ENCODE measurements at places on chromosomes 11 and 22. TPM values are rescaled to one million over a fixed set of nuclear protein-coding genes. Genes with fewer than 3 reads are reported as not detected.

The OR56A5 gene
- total RNA-seq = not detected

The TRIM51 gene
- total RNA-seq = not detected

The MYO18B gene
- 119 TPM for total RNA-seq

The GTSE1 gene
- 0.63 TPM for total RNA-seq

The ADAMTS8 gene
- total RNA-seq = 7.8 TPM

The TMEM191C gene
- total RNA-seq = 1.3 TPM

- no peaks in the 10 kb centered on the region for H3K27me3 ChIP-seq
- H3K36me3 ChIP-seq = no peaks in the 10 kb centered on the region
- H3K27ac ChIP-seq = no peak overlapping the region
- no peak overlapping the region for H3K4me3 ChIP-seq
- no peaks in the 10 kb centered on the region for H3K4me1 ChIP-seq
- no peak for DNase-seq
Measured at GRCh38 chr11:130763087-130763980, 152.9 kb downstream of the SNX19 start.

DNA sequence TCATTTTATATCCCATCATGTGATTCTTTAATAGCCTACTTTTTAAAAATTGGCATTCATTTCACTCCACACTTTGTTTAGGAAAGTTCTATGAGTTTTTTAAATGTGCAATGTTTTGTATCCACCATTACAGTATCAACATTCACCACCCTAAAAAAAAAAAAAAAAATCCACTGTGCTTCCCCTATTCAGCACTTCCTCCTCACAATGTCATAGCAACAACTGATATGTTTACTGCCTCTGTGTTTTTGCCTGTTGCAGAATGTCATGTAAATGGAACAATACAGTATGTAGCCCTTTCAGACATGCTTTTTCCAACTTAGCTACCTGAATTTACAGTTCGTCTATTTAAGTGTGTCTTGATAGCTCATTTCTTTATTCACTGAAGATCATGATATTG, 754.2 kb downstream of the FAM181B start:
- H3K27ac ChIP-seq = no peak overlapping the region
- H3K36me3 ChIP-seq = no peaks in the 10 kb centered on the region
- no peak overlapping the region for H3K4me3 ChIP-seq
- H3K27me3 ChIP-seq = no peaks in the 10 kb centered on the region

- no peaks in the 10 kb centered on the region for H3K27me3 ChIP-seq
- DNase-seq = no peak
- H3K36me3 ChIP-seq = no peaks in the 10 kb centered on the region
- no peak overlapping the region for H3K4me3 ChIP-seq
Measured at GRCh38 chr11:46570790-46571398, 22.9 kb downstream of the AMBRA1 start.

DNA sequence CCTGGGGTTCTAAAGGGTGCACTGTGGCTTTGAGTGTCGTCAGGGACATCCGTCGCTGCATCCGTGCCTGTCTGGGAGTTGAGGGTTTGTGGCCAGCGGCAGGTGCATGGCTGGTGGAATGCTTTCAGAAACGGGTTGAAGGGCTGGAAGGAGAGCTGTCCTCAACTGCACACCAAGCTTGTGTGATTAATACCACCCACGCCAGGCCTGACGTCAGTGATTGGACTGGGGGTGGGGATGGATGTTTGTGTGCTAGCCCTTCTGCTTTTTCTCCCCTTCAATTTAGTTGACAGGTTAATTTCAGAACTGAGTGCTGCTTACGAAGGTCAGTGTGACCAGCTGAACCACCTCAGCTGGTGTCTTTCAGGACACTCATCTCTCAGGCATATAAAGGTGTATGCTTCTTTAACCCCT, 3.2 kb upstream of the GAB2 start:
- H3K36me3 ChIP-seq = no peaks in the 10 kb centered on the region
- H3K4me1 ChIP-seq = peaks cover 35% of the 10 kb centered on the region
- peak overlapping the region; percentile 13 for H3K4me3 ChIP-seq
- DNase-seq = peak; percentile 88
- peak overlapping the region; percentile 94 for H3K27ac ChIP-seq

DNA sequence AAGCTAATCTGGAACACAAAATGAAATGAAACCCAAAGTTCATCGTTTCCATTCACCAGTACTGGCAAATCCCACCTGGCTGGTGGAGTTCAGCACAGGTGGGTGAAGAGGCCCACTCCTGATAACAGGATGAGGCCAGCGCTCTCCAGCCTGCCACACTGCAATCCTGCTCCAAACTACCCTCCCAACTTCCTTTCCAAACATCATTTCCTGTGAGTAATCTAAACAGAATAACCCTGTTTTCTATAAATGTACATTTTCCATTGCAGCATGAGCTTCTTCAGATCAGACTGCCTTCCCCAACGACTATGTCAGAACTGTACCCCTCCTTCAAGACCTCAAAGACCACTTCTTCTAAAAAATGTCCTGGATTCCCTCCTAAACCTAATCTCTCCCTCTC, 15.9 kb upstream of the NFRKB start:
- peaks cover 35% of the 10 kb centered on the region for H3K36me3 ChIP-seq
- H3K4me1 ChIP-seq = no peaks in the 10 kb centered on the region
- H3K4me3 ChIP-seq = no peak overlapping the region
- DNase-seq = no peak
- H3K27me3 ChIP-seq = no peaks in the 10 kb centered on the region

- H3K4me1 ChIP-seq = no peaks in the 10 kb centered on the region
- no peak for DNase-seq
- H3K27ac ChIP-seq = no peak overlapping the region
- H3K27me3 ChIP-seq = no peaks in the 10 kb centered on the region
Measured at GRCh38 chr11:76406359-76406758, 25.2 kb downstream of the GVQW3 start.

DNA sequence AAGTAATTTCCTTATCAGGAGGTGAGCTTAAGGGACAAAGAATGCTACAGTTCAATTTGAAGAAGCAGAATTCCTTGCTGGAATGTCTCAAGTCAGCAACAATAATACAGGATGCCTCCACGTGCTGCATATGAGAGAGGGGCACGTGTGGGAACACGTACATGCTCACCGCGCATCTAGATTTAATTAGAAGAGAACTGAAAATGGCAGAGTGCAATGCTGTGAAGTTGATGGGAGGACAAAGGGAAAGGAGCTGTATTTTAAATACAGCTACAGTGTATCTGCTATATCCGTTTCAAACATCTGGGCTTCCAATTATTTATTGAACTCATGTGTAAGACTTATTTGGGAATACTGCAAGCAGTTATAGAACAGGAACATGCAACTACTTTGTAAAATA, 328.7 kb downstream of the SOX6 start:
- H3K27me3 ChIP-seq = no peaks in the 10 kb centered on the region
- no peaks in the 10 kb centered on the region for H3K36me3 ChIP-seq
- no peak overlapping the region for H3K27ac ChIP-seq
- no peak overlapping the region for H3K4me3 ChIP-seq

- no peaks in the 10 kb centered on the region for H3K4me1 ChIP-seq
- no peaks in the 10 kb centered on the region for H3K36me3 ChIP-seq
- H3K4me3 ChIP-seq = no peak overlapping the region
- no peak for DNase-seq
Measured at GRCh38 chr11:69876013-69876412, 56.8 kb upstream of the FGF3 start.

DNA sequence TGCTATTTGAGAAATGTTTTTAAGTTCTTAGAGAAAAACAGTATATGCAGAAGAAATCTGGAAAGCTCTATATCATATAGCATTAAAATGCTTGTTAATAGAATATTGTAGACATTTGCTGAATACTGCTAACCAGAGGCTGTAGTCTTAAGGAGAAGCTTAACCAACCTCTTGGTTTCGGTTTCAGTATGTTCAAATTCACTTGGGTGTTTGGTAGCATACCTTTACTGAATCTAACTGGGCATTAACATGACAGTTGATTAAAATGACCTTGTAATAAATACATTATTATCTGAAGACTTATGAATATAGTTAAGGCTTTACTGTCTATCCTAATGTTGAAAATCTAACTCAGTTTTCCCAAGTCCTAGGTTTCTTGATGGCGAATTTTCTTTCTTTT, 5.4 kb downstream of the PCF11 start:
- H3K27ac ChIP-seq = no peak overlapping the region
- no peaks in the 10 kb centered on the region for H3K27me3 ChIP-seq
- no peaks in the 10 kb centered on the region for H3K4me1 ChIP-seq
- peaks cover 43% of the 10 kb centered on the region for H3K36me3 ChIP-seq
- no peak overlapping the region for H3K4me3 ChIP-seq
- DNase-seq = no peak

- no peaks in the 10 kb centered on the region for H3K27me3 ChIP-seq
- H3K4me1 ChIP-seq = no peaks in the 10 kb centered on the region
- no peak for DNase-seq
- no peak overlapping the region for H3K4me3 ChIP-seq
Measured at GRCh38 chr11:79052544-79052943, 388.3 kb downstream of the TENM4 start.

DNA sequence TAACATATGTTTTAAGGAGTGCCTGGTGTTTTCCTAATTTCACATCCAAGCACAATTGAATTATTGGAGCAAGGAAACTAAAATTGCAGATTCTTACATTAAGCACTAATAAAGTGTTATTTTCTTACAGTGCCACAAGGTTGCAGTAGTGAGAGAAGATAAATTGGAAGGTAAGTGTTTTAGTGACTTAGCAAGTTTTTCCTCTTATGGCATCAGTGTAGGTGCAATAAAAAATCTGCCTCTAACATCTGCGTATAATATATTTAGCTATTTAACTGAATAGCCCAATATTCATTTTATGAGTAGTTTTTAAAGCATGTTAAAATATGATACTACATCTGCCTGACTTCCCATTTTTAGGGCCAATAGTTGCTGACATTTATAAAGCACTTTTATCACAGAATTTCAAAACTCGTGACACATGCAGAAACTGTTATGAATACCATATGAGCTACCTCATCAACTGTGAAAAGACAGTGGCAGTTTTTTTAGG, 19.0 kb downstream of the POLD3 start:
- DNase-seq = no peak
- no peaks in the 10 kb centered on the region for H3K4me1 ChIP-seq
- H3K4me3 ChIP-seq = no peak overlapping the region
- H3K27me3 ChIP-seq = no peaks in the 10 kb centered on the region
- peak overlapping the region; percentile 50 for H3K27ac ChIP-seq

DNA sequence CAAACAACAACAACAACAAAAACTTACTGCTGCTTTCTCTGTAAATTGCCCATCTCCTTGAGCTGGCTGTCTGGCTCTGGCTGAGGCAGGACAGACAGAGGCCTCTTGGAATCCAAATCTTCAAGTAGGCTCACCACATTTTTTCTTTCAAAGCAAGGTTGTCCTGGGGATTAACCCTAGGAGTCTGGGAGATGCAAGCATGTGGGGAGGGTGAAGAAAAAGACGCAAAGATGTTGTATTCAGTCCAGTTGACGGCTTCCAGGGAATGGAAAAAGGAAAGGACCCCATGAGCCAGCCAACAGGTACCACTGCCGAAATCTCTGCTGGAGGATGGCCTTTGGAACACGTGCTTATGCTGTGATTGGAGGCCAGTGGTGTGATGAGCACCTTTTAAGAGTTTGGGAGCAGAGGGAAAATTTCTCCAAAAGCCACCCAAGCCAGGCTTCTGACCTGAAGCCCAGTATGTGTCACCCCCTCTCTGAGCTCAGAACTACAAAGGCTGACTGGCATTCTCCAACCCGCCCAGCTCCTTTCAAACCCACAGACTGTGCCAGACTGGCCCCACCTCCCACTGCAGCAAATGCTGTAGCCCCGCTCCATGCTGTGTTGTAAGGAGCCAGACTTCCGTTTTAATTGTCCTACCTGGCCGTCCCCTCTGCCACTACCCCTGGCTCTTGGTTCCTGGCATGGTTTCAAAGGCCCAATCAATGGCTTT, 10.8 kb downstream of the BLID start:
- no peaks in the 10 kb centered on the region for H3K4me1 ChIP-seq
- H3K4me3 ChIP-seq = no peak overlapping the region
- H3K27me3 ChIP-seq = no peaks in the 10 kb centered on the region
- H3K27ac ChIP-seq = peak overlapping the region; percentile 35
- DNase-seq = no peak

- H3K27ac ChIP-seq = no peak overlapping the region
- H3K4me3 ChIP-seq = no peak overlapping the region
Measured at GRCh38 chr11:78708388-78708787, 133.7 kb upstream of the NARS2 start.

DNA sequence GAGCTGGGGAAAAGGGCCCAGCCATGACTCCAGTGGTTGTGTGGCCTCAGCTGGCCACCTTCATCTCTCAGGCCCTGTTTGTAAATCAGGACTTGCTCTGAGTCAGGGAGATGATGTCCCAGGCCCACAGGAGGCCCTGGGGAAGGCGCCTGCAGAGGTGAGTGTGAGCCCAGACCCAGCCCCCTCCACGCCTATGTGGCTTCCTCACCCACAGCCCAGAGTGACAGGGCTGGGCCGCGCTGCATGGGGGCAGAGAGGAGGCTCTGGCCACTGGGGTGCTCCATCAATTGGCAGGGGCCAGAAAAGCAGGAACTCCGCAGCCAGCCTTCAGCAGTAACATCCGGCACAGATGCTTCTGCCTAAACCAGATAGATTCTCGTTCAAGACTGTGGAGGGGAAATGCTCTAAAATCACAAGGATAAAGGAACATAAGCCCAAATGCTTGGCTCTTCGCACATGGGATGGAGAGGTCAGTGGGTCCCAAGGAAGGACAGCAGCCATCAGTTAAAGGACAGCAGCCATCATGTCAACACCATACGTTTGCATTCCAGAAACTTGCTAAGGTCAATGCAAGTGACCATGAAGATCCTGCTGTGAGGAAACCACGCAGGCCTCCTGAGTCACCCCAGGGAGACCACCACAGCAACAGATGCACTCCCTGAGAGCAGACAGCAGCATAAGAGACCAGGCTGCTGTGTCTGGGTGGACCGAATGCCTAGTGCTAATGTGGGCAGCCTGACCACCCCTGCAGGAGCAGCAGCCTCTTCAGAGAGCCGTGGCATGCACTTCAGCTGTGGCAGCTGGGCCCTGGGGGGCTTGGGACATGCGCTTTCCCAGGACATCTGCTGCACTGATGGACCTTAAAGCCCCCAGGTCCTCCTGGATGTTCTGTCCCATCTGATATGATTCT, 28.3 kb downstream of the OSBPL5 start:
- no peaks in the 10 kb centered on the region for H3K36me3 ChIP-seq
- no peak overlapping the region for H3K4me3 ChIP-seq
- H3K27me3 ChIP-seq = no peaks in the 10 kb centered on the region

DNA sequence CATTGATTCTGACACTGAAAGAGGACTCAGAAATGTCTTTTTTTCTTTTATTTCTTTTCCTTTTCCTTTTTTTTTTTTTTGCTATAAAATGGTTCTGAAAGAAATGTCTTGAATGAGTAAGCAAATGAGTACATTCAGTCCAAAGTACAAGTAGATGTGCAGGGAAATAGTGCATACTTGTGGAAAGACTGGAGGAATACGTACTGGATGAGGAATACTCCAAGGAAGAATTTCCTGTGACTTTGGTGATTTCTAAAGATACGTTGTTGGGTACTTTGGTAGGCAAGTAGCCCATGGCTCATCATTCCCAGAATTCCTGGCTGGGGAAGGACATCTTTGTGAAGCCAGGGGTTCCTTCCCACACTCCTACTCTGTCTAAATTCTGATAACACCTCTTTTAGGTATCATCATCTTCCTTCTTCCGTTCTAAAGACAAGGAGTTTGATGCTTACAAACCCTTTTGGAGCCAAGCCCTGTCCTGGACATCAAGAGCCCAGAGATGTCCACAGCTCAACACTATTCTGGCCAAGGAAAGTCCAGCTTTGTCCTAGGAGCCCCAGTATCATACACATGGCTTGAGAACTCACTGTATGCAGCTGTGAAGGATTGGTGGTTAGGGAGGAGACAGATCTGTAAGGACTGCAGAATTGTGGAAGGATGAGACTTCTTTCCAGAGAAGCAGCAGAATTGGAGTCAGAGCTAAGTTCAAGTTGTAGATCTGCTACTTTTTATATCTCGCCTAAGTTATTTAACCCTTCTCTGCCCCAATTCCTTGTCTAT, 4.8 kb upstream of the NUP98 start:
- DNase-seq = no peak
- no peak overlapping the region for H3K4me3 ChIP-seq
- H3K36me3 ChIP-seq = no peaks in the 10 kb centered on the region
- H3K4me1 ChIP-seq = no peaks in the 10 kb centered on the region
